ENCODE measurements at places on chromosomes 5 and 9. TPM values are rescaled to one million over a fixed set of nuclear protein-coding genes. Genes with fewer than 3 reads are reported as not detected.

The NUTM2F gene
- not detected for total RNA-seq

The FOXD4L3 gene
- not detected for total RNA-seq

The ROR2 gene
- total RNA-seq = 3.2 TPM

The ADAMTS19 gene
- not detected for total RNA-seq

The GRAMD2B gene
- 0.31 TPM for total RNA-seq

The GCNT4 gene
- 63.2 TPM for total RNA-seq

The GFI1B gene
- total RNA-seq = not detected

The OR1Q1 gene
- total RNA-seq = not detected

The CLIC3 gene
- total RNA-seq = 6.2 TPM

The SLCO6A1 gene
- not detected for total RNA-seq

The TAF11L3 gene
- not detected for total RNA-seq

The SPRY4 gene
- 7.9 TPM for total RNA-seq

The ST6GALNAC6 gene
- 73.0 TPM for total RNA-seq

The LTC4S gene
- 7.1 TPM for total RNA-seq

The SLC6A7 gene
- not detected for total RNA-seq

The ZNF883 gene
- not detected for total RNA-seq

The EIF4E1B gene
- total RNA-seq = not detected

The NR2F1 gene
- 175 TPM for total RNA-seq

The CER1 gene
- total RNA-seq = not detected

The PCDHA13 gene
- 0.86 TPM for total RNA-seq

The C9 gene
- not detected for total RNA-seq

The SKP2 gene
- 68.8 TPM for total RNA-seq

The ACTBL2 gene
- total RNA-seq = not detected

The FOXD4L5 gene
- total RNA-seq = not detected

The PCDHGB2 gene
- total RNA-seq = 0.18 TPM

The KCNIP1 gene
- total RNA-seq = not detected

The C7 gene
- total RNA-seq = not detected

The PRELID1 gene
- total RNA-seq = 426 TPM

The PPP3R2 gene
- not detected for total RNA-seq

The SLC6A19 gene
- total RNA-seq = 1.0 TPM

The SLC46A2 gene
- not detected for total RNA-seq

The BARHL1 gene
- not detected for total RNA-seq

The CDH18 gene
- not detected for total RNA-seq

The ADAMTS13 gene
- total RNA-seq = 1.4 TPM

The NUTM2G gene
- total RNA-seq = not detected

The TRPM3 gene
- not detected for total RNA-seq

The HRH2 gene
- total RNA-seq = not detected

The BOD1 gene
- 85.4 TPM for total RNA-seq

The AGXT2 gene
- total RNA-seq = not detected

The LCN9 gene
- total RNA-seq = not detected

The DMRT2 gene
- total RNA-seq = not detected

Data from G401 (cell line).